ENCODE measurements at places on chromosomes 1 and 21.

GRCh38 chr1:100988121-100988520, 37.5 kb downstream of the DPH5 start:
- no peak for DNase-seq

- DNase-seq = no peak
Measured at GRCh38 chr1:154851392-154852177, 18.5 kb downstream of the KCNN3 start.

- DNase-seq = no peak
Measured at GRCh38 chr1:10480614-10481013, 5.9 kb downstream of the PEX14 start.

DNA sequence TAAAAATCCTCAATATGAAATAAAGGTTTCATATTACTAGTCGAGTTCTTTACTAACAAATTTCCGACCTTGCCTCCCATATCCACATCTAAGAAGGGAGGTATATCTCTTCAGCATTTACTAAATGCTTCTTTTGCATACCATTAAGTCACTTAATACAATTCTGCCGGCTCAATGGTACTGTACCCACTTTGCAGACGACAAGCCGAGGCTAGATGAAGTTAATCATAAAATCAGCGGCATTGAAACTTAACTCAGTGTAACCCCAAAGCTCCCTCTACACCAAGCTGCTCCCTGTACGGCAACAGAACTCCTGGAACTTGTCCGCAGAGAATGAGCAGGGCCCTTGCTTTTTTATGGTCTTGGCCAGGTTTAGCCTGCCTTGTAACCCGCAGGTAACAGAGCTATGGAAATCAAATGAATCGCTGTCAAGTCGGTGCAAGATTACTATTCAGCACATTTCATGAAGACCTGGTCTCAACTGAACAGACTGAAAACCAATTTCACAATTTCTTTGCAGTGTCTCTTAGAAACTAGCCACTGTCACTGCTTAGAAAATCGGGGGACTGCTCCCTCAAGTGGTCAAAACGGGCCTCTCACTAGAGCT, 738 bp downstream of the INTS7 start:
- no peak for DNase-seq

GRCh38 chr21:46112725-46113215, 14.9 kb downstream of the COL6A2 start:
- no peak for DNase-seq

- DNase-seq = no peak
Measured at GRCh38 chr1:102535829-102536505, 539.2 kb upstream of the OLFM3 start.

- no peak for DNase-seq
Measured at GRCh38 chr1:198437332-198437731, 103.1 kb downstream of the ATP6V1G3 start.
